ENCODE measurements at places on chromosomes 4 and X. TPM values are rescaled to one million over a fixed set of nuclear protein-coding genes. Genes with fewer than 3 reads are reported as not detected.

DNA sequence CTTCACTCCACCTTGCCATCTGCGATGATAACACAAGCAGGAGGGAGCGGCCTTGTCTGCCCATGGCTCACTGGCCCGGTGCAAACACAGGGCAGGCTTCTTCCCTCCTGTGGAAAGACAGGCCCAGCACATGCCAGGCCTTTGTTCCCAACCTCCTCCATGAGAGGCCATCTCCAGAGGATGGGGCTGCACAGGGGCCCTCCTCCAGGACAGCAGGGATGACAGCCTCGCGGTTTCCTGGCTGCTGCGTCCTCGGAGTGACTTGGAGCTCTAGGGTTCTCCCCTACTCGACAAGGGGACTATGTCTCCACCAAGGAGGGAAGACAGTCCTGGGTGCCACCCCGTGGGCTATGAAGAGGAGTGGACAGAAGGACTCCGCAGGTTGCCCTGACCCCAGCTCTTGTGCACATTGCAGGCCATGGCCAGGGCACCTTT is 21.8 kb downstream of the RNF212 start:
- H3K4me1 ChIP-seq: no peaks in the 10 kb centered on the region
- H3K27me3 ChIP-seq: no peaks in the 10 kb centered on the region
- H3K36me3 ChIP-seq: no peaks in the 10 kb centered on the region
- no peak for DNase-seq
- H3K4me3 ChIP-seq: no peak overlapping the region

COMMD8 gene
- 17.0 TPM for total RNA-seq

- H3K4me1 ChIP-seq: peaks cover 17% of the 10 kb centered on the region
- H3K4me3 ChIP-seq: no peak overlapping the region
- DNase-seq: no peak
- no peaks in the 10 kb centered on the region for H3K27me3 ChIP-seq
- H3K36me3 ChIP-seq: no peaks in the 10 kb centered on the region
- H3K27ac ChIP-seq: no peak overlapping the region
These were observed 41.0 kb downstream of the MAP7D3 start for GRCh38 chrX:136210243-136210642.

PAGE1 gene
- not detected for total RNA-seq

UGT2B10 gene
- total RNA-seq: not detected

GRCh38 chrX:72125331-72126047 is 6.2 kb downstream of the RTL5 start:
- no peak overlapping the region for H3K27ac ChIP-seq
- H3K4me3 ChIP-seq: no peak overlapping the region
- H3K4me1 ChIP-seq: peaks cover 27% of the 10 kb centered on the region
- no peak for DNase-seq

KLHL4 gene
- total RNA-seq: 0.20 TPM

- H3K4me1 ChIP-seq: peaks cover 44% of the 10 kb centered on the region
- H3K27ac ChIP-seq: peak overlapping the region; percentile 18
- no peak overlapping the region for H3K4me3 ChIP-seq
- no peaks in the 10 kb centered on the region for H3K36me3 ChIP-seq
- H3K27me3 ChIP-seq: no peaks in the 10 kb centered on the region
- DNase-seq: peak; percentile 92
These were observed 33.0 kb downstream of the TACC3 start for GRCh38 chr4:1754336-1754735.

GRCh38 chr4:37590016-37590415 is 96.2 kb downstream of the RELL1 start:
- no peak overlapping the region for H3K27ac ChIP-seq
- no peaks in the 10 kb centered on the region for H3K36me3 ChIP-seq
- DNase-seq: peak; percentile 49
- peaks cover 17% of the 10 kb centered on the region for H3K4me1 ChIP-seq
- H3K27me3 ChIP-seq: no peaks in the 10 kb centered on the region
- H3K4me3 ChIP-seq: no peak overlapping the region

DNA sequence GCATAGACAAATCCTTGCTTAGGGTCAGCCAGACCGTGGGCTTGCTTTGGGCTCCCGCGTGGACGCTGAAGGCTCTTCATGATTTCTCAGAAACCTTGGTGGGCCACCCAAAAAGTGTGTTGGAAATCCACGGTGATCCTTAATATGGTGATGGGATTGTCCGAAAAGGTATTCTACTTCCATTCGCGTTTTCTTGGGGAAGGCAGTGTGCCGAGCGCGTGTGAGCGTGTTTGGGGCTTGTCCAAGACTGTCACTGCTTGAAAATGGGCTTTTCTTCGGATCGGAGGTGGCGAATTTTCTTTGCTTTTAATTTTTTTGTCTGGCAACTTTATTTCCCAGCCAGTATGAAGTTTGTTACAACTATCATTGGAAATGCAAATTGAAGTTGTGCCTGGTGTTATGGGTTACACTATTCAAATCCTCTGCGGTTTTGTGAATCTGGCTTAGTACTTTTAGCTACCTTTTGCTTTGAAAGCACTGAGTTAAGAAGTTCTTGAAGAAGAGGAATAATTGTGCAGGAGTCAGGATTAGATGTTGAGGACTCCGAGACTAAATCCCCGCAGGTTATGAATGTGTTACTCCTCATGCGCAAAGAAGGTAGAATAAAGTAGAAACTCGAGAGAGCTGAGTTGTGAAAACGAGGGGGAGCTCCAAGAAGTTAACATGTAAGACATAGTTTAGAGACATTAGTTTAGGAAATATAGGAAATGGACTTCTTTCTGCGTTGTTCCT is 3.2 kb downstream of the SPRY1 start:
- DNase-seq: no peak
- H3K27me3 ChIP-seq: no peaks in the 10 kb centered on the region
- H3K4me3 ChIP-seq: peak overlapping the region; percentile 73
- H3K27ac ChIP-seq: peak overlapping the region; percentile 81

All from SJCRH30 (cell line).